KG1 (cell line): ENCODE measurements at places on chromosomes 2 and 18.

DNA sequence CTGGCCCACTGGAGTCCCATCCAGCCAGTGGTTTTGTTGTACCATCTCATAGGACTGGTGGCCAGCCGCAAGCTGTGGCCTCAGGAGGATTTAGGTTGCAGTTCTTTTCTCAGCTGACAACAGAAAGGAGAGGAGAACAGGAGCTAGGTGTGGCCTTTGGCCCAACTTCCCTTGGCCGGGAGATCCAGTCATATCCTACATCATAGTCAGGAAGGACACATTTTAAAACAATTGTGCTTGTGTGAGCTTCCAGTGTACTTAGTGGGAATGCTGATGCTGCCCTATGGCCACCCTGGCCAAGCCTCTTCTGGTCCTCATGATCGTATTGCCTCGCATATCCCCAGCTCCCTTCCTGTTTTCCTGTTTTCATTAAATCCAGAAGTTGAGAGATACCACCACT, 98.1 kb downstream of the WDSUB1 start:
- no peak for DNase-seq

DNA sequence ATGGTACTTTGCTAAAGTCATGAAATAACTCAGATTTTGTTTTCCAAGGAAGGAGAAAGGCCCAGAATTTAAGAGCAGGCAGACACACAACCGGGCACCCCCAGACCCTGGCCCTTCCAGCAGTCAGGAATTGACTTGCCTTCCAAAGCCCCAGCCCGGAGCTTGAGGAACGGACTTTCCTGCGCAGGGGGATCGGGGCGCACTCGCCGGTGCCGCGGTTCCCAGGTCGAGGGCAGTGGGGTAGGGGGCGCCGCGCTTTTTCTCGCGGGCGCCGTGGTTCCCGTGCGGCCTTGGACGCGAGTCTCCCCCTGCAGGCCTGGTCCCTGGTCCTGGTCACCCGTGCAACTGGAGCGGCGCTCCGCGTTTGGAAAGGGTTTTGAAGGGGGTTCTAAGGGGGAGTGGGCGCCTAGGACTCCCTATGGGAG, 1.2 kb downstream of the ZNF236 start:
- no peak for DNase-seq

DNA sequence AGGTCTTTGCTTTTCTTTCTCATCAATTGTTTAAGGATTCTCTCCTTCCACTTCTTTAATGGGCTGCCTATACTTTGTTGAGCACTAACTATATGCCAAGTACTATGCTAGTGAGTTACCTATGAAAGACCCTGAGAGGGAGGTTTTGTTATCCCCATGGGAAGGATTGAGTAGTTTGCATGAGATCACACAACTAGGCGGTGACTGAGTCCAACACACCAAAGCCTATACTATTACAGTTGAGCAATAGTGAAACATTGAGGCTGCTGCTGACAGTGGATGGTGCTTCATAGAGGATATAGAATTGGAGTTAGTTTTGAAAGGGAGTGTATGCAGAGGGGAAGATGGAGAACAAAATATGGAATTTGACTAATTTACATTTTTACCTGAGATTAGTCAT, 15.8 kb downstream of the NABP1 start:
- no peak for DNase-seq

DNA sequence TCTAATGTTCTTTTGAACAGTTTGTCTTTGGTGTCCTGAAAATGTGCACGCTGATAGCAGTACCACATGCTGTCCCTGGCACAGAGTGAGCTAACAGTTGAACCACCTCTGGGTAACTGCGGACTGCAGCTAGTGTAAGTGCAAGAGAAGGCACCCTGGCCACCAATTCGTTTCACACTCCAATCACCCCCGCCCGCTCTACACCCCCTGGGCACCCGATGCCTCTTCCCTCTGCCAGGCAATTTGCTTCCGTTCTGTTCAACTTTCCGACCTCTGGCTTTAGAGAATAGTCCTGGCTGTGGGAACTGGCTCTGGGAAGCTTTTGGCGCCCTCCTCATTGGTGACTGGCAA, 1.4 kb downstream of the DOCK10 start:
- no peak for DNase-seq

GRCh38 chr2:1140389-1141003, 189.8 kb downstream of the SNTG2 start:
- no peak for DNase-seq

DNA sequence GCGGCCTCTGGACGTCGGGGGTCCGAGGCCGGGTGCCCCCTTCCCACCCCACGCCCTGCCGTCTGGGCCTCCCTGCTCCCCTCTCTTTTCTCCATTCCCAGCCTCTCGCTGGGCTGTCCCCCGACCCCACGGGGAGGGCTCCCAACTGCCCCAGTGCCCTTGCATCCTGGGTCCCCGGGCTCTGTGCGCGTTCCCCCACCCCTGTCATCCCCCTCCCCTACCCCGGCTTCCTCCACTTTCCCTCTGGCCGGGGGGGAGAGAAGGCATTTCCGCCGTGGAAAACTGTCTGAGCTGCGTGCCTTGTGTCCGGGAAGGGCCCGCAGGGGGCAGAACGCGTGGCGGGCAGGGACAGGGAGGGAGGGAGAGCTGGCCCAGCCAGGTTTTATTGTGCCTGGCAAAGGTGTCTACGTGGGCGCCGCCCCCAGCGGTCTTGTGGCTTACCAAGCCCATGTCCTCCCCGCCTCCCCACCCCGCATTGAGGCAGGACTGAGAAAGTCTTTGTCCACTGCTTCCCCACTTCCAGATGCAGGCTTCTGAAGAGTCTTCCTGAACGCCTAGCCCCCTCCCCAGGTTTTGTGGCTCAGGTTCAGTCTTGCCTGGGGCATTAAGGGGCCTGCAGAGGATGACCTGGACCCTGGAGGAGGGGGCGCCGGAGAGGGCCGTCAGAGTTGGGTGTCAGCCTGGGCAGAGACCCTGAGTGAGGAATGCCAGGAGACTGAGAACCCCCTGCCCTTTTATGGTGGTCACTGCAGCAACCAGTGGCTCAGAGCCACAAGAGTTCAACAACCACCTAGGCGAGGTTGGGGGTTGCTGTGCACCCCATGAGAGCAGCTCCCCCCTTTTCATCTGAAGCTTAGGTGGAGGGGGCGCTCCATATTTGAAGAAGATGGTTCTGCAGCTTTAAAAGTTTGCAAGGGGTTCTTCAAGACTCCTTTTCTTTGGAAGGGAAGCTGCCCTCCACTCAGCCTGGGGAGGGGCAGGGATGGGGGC, 1.3 kb downstream of the ITM2C start:
- DNase-seq = no peak

DNA sequence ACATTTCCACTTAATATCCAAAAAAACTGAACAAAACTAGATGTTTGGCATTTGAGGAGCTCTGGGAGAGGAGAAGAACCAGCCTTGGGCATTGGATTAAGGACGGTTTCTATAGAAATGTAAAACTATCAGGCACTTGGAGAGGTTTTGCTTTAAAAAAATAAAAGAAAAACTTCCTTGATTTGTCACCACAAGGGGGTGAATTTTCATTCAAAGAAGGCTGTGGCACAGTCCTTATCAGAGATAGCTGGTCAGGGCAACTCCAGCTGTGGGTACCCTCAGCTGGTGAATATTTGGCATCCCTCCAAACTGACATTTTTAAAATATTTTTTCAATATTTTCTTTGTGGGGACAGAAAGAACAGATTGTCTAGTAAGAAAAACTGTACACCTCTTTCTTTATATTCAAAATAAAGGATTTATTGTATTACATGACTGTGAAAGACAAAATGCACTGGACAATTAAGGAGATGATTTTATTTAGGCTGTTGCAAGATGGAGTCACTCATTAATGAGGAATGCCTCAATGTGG, 46.1 kb upstream of the TBC1D8 start:
- DNase-seq = no peak

GRCh38 chr2:143901185-143901842, 618.6 kb downstream of the ZEB2 start:
- peak; percentile 13 for DNase-seq

- DNase-seq = no peak
Observed at GRCh38 chr2:232592772-232593395, 40.5 kb upstream of the EFHD1 start.

GRCh38 chr18:13313006-13313686, 94.6 kb downstream of the LDLRAD4 start:
- no peak for DNase-seq

GRCh38 chr18:44823782-44824181, 143.1 kb downstream of the SETBP1 start:
- DNase-seq = no peak

GRCh38 chr18:21548647-21549046, 51.9 kb downstream of the ESCO1 start:
- no peak for DNase-seq

DNA sequence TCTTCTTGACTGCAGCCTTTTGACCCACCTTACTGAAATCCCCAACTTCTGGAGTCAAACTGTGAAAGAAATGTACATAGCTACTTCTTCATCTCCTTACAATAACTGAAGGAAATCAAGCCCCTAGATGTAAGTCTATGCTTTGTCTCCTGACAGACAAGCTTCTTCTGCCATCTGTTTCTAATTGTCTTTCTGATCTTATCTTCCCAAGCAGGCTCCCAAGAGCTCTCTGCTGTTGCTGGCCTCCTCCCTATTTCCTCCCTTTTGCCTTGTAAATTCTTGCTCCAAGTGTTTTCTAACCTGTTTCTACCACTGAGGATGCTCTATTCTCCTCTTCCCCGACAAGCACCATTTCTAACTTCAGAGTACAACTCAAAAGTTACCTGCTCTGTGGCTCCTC, 77.4 kb upstream of the OSR1 start:
- DNase-seq = no peak

DNA sequence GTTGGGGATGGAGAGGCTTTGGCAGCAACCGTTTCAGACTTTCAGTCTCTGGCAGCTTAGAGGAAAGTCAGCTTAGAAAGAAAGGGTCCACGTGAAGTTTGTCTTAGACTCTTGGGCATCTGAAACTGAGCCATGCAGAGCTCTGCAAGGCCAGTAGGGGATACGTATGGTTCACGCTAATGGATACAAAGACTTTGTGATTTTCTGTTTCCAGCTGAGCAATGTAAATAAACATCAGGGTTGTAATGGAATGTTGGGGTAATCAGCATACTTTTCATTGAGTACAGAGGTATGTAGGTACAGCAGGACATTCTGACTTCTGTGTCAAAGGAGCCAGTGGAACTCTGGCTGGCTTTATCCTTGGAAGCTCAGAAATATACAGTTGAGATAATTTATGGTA, 31.0 kb downstream of the RALB start:
- DNase-seq = no peak

DNA sequence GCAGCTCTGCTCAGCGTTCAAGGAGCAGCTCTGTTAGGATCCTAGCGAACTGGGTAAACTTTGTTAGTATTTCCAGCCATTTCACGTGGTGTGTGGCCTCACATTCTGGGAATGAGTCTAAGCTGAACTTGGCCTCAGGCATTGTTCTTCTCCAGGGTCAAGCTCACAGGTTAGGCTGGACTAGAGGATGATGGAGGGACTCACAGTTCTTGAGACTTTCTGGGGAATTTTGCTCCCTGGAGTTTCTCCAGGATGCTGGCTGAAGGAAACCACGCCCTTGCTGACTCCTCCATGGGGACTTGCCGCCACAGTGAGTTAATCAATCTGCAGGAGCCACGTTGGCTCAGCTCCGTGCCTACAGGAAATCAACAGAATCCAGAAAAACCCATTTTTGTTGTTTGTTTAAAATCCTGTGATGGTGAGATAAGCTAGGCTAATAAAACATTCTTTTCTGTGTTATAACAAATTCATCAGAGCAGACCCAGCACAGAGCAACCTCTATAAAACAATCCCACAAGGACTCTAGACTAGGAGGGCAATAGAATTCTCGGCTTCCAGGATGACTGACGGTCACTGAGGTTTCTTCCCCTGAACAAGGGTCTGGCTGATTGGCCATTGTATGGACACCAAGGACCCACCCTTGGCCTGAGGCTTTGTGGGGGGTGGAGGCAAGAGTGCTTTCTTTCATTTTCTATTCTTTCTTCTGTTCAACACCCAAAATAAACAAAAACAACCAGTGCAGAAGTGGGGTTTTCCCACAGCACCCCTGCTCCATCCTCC, 12.6 kb downstream of the CNDP1 start:
- DNase-seq = no peak

- no peak for DNase-seq
Observed at GRCh38 chr2:11677136-11678055, 7.4 kb upstream of the NTSR2 start.

GRCh38 chr18:43917520-43917919, 640.2 kb upstream of the SYT4 start:
- DNase-seq = no peak

DNA sequence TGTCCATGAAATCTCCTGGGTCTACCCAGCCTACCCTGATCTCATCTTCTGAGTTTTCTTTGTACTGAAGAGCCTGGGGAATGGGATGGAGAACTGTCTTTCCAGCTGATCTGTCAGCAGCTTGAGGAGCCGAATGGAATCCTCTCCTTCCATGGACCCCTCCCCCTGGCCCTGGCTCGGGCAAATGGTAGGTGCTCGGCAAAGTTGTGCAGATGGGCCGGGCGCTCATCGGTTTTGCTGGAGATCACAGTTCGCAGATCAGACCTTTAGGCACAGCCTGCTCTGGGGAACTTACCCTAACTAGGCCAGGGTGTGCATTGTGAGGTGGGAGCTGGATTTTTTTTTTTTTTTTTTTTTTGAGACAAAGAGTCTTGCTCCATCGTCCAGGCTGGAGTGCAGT, 40.4 kb downstream of the LCT start:
- no peak for DNase-seq

DNA sequence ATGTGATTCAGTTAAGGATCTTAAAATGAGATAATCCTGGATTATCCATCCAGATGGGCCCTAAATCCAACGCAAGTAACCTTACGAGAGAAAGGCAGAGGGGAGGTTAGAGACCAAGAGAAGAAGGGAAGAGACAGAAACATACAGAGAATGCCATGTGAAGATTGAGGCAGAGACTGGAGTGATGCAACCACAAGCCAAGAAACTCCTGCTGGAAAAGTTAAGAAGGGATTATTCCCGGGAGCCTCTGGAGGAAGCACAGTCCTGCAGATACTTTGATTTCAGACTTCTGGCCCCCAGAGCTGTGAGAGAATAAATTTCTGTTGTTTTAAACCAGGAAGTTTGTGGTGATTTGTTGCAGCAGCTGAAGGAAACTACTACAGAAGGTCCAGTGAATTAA, 992.7 kb downstream of the BCL11A start:
- DNase-seq = no peak

DNA sequence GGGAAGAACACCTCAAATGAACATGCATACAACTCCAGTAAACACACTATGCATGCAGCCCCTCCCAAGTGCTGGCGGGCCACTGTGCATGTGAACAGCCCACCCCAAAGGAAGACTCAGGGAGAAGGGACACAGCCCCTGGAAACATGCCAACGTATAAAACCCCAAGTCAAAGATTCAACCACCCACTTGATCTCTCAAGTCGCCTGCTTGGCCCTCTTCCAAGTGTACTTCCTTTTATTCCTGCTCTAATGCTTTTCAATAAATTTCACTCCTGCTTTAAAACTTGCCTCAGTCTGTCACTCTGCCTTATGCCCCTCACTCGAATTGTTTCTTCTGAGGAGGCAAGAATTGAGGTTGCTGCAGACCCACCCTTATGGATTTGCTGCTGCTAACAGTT, 139.1 kb downstream of the C1D start:
- no peak for DNase-seq

- DNase-seq = no peak
Observed at GRCh38 chr18:69580107-69580506, 179.4 kb downstream of the DOK6 start.

- DNase-seq = no peak
Observed at GRCh38 chr2:128491692-128492244, 173.1 kb upstream of the HS6ST1 start.

GRCh38 chr2:236702657-236703372, 133.2 kb downstream of the ACKR3 start:
- no peak for DNase-seq
